Hindlimb muscle (tissue), 1 donor: ENCODE measurements at places on chromosomes 7 and 10.
A peak's percentile ranks its signal among the peaks of the same experiment; 100 is the strongest.

- DNase-seq, result no peak
Observed at GRCh38 chr10:3323865-3324498, 151.4 kb upstream of the PITRM1 start.

DNA sequence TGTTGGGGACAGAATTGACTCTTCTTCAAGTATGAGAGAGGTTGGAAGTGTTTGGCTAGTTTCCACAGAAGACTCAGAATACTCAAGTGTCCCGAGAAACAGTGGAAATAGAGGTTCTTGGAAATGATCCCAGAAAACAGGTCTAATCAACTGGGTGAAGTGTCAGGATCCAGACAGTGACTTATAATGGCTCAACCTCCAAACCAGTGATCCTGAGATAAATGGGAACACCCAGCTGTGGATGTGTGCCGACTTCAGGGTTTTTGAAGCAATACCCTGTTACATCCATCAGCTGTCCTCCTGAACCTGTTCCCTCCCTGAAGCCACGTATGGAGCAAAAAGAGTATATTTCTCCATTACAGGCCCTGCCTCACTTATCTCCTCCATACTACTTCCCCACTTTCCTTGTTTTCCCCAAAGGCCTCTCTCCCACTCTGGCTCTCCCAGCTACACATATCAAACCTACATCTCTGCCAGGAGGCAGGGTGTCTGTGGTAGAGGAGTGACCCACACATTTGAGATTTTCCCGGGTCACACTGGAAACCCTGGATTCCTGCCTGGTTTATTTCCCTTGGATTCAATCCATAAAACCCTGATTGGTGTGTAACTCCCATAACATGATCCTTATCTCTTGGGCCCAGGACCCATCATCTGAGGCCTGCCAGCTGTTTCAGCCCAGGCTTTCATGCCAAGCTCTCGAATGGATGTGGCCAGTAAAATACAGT is 17.6 kb upstream of the ELOVL3 start:
- no peak for DNase-seq

- DNase-seq, result no peak
Observed at GRCh38 chr10:100888957-100889356, 23.8 kb upstream of the SLF2 start.

- peak; percentile 42 for DNase-seq
Observed at GRCh38 chr10:26486304-26486703, 48.2 kb downstream of the APBB1IP start.

GRCh38 chr7:151710646-151711434 is 166.1 kb downstream of the PRKAG2 start:
- no peak for DNase-seq

DNA sequence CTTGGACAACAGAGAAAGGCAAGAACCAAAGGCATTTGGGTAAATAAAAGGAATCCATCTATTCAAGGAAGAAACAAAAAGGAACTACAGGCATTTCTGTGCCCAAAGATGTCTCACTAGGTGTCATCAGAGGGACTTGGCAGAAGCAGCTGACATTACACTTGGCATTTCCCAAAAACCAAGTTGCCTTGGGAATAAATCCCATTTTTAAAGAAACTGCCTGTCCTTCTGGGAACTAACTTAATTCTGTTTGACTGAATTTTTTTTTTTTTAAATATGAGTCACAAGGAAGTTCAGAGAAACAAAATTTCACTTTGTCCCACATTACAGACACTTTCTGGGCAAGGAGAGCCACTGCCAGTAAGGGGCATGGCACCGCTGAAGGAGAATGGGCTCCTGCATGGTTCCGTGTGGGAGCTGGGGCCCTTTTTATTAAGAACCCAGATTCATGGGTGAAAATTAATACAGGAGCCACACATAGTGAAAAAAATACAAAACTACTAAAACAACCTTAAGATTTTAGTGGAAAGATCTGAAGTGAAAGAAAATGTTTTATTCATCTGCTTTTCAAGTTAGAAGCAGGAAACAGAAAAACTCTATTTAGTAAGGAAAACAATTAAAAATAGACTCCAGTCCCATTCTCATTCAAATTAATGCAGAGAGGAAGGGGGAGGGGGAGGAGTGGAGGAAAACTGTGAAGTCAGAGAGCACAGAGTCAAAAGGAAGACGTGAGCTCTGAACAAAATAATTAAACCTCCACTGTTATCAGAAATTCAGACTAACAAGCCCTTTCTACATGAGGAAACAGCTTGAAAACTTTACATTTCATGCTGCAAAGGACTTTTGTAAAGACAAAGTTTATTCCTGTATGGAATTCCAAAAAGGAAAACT is 118.4 kb upstream of the PDLIM1 start:
- no peak for DNase-seq

GRCh38 chr7:95269640-95270039 is 54.7 kb downstream of the PON1 start:
- DNase-seq, result no peak

DNA sequence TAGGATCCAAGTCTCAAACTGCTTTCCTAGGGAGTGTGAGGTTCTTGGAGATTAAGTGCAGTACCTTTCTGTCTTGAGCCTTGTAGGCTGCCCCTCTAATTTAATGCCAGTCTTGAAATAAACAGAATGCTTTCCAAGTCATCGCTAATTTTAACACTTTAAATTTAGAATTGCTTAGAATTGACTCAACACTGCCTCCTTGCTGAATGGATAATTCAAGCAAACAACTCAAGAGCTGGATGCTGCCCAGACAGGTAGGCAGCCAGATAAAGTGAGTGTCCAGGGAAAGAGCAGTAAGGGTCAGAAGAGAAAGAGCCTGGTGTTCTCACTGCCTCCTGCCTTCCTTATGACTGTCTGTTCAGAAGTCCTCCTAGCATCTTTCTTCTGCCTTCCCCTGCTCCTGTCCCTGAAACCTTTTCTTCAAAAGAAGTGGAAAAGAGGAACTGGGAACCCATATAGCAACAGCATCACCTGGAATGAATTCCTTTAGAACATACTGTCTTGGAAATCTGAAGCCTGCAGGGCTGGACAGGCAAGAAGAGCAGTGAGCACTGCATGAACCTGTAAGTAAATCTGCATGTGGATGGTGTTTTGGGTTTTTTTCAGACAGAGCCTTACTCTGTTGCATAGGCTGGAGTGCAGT is 3.1 kb upstream of the GOT1 start:
- no peak for DNase-seq

- DNase-seq, result no peak
Observed at GRCh38 chr7:102322202-102322715, 34.0 kb downstream of the SPDYE6 start.

DNA sequence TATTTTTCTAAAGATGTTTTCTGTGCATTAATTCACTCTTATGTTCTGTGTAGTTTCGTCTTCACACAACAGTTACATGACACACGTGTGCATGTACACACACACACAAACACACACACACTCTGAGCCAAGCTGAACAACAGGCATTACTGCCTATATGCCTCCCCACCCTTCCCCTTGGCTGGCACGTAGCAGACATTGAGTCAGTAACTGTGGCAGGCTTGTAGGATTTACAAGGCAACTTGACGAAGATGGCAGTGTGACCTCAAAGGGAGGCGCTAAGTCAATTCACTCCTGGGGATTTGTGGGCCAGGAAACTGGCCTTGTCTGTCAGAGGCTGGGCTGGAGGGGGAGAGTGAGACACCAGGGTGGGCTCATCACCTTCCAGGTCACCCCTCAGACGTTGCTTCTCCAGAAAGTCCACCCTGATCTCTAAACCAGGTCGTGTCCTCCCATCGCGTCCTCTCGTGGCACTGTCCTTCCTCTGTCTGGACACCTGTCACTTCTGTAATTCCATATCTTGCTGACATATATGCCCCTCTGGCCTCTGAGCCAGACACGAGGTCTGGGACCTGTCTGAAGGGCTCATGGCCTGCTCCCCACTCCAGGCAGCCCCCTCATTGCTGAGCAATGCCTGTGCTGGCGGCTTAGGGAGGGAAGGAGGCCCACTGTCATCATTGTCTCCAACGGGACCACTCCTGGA is 41.1 kb upstream of the INPP5A start:
- DNase-seq, result no peak

GRCh38 chr10:6144406-6145165 is 55.8 kb downstream of the RBM17 start:
- DNase-seq, result peak; percentile 89

GRCh38 chr10:75941223-75941801 is 509.9 kb downstream of the LRMDA start:
- DNase-seq, result no peak

GRCh38 chr10:44856696-44857095 is 54.4 kb upstream of the TMEM72 start:
- no peak for DNase-seq

DNA sequence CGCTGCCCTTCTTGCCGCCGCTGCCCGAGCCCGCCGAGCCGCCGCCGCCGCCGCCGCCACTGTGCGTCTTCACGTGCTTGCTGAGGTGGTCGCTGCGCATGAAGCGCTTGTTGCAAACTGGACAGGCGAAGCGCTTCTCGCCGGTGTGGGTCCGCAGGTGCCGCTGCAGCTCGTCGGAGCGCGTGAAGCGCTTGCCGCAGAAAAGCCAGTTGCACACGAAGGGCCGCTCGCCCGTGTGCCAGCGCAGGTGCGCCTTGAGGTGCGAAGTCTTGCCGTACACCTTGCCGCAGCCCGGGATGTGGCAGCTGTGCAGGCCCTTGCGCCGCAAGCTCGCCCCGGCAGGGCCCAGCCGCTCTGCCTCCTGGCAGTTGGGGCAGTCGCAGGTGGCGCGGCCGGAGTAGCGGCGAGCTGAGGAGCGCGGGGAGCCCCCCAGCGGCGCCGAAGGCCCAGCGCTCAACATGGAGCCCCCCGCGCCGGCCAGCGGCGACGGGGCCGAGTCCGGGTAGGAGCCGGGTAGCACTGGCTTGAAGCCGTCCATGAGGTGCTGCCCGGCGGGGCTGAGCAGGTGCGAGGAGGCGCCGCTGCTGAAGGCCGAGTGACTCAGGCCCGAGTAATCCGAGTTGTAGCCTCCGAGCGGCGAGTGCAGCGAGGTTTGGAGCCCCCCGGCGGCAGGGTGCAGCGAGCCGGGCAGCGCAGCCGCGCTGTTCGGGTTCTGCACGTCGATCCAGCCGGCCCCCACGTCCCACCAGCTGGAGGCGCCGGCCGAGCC is 2.1 kb downstream of the SP8 start:
- DNase-seq, result no peak

DNA sequence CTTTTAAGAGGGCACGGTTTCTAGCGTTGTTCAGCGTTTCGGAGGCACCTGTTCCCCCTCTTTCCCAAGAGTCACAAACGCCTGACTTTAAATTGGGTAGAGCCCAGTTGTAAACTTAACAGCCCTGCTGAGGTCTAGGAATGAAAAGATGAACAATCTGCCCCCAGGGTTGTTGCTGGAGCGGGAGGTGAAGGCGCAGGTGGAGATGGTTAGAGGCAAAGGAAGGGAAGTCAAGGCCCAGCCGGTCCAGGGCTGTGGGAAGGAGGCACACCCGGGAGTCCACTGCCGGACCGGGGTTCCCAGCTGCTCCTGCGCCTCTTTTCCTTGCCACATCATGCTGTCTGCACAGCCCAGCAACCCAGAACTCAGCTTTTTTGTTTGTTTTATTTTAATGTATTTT is 770 bp downstream of the PRXL2A start:
- DNase-seq, result no peak

DNA sequence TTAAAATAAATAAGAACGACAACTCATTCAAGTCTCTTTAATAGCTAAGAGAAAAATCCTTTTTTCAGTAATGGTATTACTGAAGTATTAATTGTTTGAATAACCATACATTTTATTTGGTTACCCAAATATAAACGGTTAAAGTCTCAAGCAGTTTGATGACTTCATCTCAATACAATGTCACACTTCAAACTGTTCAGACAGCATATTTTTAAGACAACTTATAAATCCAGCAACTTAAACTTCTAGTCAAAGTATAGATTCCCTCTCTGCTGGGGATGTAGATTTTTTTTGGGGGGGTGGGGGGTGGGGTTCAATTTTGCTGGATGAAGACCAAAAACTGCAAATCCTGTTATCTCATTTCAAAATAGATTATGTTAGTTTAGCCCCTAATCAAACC is 42.0 kb downstream of the GNA12 start:
- no peak for DNase-seq

DNA sequence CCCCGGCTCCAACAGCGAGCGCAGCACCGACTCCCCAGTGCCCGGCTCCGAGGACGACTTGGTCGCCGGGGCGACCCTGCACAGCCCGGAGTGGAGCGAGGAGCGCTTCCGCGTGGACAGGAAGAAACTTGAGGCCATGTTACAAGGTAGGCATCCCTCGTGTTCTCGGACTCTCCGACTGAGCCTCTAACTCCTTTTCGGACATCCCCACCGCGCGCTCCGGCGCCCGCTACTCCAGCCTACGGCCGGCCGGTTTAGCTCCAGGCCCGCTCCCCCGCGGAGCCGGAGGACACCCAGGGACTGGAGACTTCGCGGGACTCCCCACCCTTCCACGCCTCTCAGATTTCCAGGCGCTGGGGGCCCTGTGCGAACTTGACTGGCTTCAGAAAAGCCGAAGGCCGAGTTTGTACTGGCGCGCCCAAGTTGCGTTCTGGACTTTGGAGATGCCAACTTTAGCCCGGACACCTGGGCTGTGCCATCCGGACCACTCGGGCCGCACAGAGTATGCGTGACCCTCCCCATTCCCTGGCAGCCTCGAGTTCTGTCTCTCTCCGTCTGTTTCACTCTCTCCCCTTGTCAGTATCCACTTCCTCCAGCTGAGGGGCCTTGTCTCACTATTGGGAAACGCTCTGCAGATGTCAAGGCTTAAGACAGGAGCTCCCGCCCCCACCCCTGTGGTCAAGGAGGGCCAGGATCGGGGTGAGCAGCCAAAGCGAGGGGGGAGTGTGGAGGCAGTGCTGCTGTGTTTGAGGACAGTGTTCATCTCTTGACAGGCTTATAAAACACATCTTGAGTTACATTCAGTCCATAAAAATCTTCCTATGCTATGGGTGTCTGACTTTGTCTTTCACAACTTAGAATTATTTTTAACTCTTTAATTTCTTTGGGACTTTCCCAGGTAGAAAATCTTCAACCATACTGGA is 777 bp downstream of the BICC1 start:
- DNase-seq, result peak; percentile 90

- DNase-seq, result no peak
Observed at GRCh38 chr10:85922356-85923129, 444.1 kb downstream of the GRID1 start.

DNA sequence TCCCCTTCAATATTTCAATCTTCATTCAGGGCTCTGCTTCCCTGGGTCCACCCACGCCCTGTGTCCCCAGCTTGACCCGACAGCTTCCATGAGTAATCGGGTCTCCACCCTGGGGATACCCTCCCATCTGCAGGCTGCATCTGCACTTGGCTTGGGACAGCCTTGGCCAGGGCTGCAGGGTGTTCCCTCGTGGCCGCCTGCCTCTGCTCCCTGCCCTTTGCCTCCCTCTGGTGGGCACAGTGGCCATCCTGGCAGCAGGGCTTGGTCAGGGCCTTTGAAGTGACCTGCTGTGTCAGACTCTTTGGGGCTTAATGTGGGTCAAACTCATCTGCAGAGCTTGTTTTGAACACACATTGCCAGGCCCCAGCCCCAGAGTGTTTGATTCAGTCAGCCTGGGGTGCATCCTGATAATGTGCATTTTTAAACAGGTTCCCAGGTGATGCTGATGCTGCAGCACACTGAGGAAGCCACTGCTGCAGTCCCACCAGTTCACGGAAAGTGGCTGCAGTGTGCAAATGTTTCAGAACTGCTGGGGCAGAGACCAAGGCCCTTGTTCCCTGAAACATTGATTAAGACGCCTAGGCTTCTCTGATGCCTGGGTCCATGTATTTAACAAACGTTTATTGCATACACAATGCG is 80.7 kb upstream of the SEC61G start:
- peak; percentile 72 for DNase-seq
